ENCODE measurements at places on chromosomes 12 and 14.
A peak's percentile ranks its signal among the peaks of the same experiment; 100 is the strongest.

- DNase-seq: no peak
Measured at GRCh38 chr12:115455268-115455681, 771.3 kb upstream of the TBX3 start.

DNA sequence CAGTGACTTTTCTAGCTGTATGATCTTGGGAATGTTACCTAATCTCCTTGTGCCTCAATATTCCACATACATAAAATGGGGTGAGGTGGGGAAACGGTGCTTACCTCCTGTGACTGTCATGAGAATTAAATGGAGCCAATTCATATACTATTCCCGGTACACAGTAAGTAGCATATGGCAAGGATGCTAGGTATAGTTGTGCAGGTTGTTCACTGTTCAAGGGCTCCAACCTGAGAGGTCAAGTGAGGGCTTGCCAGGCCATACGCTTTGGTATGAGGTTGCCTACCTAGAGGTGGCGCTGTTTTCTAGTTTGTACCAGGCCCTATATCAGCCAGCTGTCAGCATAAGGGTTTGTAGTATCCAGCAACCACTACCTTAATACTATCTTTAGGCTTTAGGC, 3.6 kb upstream of the BATF start:
- no peak for DNase-seq

GRCh38 chr12:68823696-68824095, 15.7 kb downstream of the MDM2 start:
- DNase-seq: no peak

DNA sequence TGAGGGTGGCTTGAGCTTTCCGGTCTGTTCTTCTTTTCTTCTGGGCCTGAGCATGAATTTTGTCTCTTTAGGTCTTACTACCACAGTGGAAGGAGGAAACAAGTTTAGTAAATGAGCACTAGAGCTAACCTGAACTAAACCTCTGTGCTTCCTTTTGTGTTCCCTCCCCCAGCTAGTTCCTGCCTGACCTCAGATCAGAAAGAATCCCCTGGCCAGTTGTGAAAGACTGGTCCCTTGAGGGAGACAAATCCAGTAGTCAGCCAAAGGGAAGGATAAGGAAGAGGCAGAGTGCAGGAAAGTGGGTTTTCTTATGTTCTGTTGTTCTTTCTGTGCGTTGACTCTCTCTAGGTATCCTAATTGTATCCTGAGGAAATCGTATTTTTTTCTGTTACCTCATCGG, 17.5 kb downstream of the ZNF664 start:
- DNase-seq: no peak

DNA sequence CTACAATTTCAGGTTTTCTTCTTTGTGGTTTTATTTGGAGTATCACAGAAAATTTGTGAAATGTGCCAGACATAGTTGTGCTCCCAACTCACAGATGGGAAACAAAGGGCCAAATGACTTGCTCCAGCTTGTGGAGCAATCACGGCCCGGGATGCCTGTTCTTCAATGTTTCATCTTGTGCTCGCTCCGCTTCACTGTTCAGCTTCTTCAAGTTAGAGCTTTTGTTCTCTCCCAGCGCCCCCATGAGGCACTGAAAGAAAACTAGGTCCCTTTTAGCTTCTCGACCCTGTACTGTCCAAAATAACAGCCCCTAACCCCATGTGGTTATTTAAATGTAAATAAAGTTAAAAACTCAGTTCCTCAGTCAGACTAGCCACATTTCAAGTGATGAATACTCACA, 187.9 kb upstream of the STXBP6 start:
- DNase-seq: no peak

GRCh38 chr12:121085069-121085468, 46.0 kb upstream of the OASL start:
- DNase-seq: no peak

DNA sequence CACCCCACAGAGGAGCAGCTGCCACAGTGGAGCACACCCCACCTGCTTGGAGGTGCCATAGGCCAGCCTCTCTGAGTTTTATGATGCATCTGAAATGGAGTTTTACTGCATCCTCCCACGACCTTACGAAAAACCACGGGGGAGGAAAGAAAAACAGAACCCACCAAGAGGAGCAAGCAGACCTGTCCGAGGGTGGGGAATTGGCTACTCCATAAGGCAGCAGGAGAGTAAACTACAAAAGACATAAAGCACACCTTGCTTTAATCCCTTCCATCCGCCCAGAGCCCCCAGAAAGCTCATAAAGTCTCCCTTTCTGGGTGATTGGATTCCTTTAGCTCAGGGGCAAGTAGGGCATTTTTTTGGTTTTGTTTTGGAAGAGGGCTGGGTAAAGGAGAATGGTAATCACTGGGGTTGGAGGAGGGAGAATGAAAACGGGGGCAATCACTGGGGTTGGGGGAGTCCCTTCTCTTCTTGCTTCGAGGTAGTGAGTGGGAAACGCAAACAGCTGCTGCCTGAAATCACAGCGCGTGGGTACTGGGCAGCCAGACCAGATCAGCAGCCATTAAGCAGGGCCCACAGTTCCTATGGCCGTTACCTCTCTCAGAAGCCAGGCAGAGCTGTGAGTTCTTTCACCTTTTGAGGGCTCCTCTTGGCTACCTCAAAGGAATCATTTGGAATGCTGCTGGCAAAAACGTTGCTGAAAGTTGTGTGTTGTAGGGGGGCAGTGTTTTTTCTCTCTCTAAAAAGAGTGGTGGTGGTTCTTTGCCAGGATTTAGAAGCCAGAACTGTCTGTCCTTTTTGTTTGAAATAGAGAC, 433.6 kb downstream of the ZFP36L1 start:
- DNase-seq: no peak

DNA sequence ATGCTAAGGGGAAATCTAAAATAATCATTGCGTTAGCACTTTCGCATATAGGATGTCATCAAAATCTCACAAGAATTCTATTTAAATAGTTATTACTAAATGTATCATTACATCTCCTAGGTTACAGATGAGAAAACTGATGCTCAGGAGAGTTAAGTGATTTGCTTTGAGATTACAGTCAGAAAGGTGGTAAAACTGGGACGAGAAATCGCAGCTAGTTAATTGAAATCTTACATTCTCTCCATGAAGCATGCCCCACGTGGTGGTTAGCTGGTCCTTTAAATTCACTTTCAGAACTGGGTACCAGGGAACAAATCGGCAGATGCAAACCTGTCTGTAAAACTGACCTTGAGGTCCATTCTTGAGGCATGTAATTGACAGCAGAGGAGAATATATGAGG, 71.8 kb upstream of the PLEKHG7 start:
- no peak for DNase-seq

DNA sequence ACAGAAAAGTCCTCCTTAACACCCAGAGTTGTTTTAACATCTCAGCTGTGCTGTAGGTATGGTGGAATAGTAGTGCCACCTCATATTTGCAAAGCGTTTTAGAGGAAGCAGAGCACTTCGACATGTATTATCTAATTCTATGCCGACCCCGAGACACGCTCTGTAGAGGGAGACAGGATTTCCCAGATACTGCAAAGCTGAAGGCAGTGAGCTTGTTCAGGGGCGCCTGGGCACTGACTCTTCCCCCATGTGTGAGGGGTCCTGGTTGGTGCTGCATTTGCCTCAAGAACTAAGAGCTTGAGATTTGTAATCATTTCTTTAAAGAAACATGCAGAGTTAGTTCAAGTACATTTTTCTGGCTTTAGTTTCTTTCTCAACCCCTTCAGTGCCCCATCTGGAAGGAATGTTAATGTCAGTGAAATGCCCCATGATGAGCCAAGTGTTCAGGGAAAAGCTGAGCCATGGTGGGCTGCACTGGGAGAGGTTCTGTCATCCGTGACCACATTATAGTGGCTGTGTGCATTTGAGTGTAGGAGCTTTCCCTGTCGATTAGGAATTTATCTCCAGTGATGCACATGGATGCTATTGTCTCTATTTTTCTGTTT, 66.3 kb downstream of the MBIP start:
- DNase-seq: no peak

DNA sequence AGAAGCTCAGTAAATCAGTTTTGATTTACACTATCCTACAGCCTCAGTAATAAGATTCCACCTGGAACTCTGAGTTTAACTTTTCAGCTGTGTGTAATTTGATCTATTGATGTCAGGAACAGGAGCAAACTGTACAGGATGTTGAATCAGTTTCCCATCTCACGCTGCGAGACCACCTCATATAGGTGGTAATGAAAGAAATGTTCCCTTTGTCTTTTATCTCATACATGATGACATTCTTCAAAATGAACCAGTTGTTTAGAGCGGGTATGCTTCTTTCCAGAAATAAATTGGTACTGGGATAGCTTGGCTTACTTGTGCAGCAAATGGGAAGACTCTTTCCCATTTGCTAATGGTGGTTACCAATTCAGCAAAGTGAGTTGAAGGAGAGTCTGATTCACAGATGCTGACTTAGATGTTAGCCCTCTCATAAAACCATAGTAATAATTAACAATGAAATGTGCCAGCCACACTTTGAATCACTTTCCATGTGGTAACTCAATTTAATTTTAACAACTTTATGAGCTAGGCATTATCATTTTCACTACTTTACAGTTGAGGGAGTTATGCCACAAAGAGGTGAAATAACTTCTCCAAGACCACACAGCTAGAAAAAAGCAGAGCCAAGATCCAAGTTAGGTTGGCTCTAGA, 251.5 kb downstream of the PAWR start:
- DNase-seq: no peak

GRCh38 chr12:117857632-117858612, 110.9 kb downstream of the KSR2 start:
- DNase-seq: peak; percentile 62

DNA sequence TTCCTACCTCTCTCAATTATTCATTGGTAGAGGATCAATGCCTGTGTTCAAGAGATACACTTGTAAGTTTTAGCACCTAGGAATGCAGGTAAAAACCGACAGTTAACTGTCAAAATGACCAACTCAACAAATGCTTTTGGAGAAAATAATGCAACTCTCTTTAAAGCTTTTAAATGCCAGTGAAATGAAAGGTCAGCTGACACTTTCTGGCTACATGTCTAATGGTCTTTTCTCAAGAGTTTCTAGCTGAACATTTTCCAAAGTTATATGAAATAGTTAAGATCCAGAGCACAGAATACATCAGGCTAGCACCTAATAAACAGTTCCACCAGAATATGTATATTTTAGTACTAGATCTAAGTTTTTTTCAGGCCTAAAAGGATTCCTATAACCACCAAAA, 2.0 kb downstream of the CSRNP2 start:
- no peak for DNase-seq

GRCh38 chr12:27521066-27521465, 2.9 kb upstream of the PPFIBP1 start:
- DNase-seq: no peak

DNA sequence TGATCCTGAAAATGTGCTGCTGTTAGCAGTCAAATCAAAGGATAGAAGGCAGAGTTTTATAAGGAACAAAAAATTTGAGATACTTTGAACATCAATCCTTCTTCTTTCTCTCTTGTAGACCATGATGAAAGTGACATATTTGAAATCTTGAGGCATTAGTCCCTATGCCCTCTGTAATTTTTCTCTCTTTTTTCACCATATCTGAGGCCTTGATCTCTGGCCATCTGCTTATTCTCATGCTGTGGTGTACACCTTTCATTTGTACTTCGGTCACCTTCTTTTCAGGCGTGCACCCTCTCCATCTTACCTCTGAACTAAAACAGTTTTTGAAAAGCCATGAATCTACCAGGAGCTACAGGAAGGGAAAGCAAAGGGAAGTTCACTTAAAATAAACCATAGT, 420.9 kb downstream of the C12orf50 start:
- no peak for DNase-seq

- DNase-seq: no peak
Measured at GRCh38 chr12:26548227-26548626, 284.8 kb downstream of the ITPR2 start.

DNA sequence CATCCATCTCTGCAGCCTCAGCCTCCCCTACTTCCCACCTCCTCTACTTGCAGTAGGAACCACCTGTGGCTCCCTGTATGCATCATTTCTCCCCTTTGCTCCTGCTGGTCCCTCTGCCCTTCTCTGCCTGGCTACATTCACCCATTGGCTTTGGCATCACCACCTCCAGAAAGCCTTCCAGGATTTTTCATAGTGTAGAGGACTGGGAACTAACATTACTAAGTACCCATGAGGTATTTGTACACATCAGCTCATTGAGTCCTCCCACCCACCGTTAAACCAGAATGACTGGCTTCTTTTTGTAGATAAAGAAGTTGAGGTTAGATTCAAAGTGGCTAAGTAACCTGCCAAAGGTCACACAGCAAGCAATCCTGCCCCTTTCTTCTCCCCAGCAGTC, 17.1 kb downstream of the SYNE3 start:
- no peak for DNase-seq

All from stimulated activated CD4-positive, alpha-beta T cell treated with anti-CD3 and anti-CD28 coated beads, Interleukin-2, amount 100 ng/mL, for 48 hours (primary cell).